Stimulated activated CD4-positive, alpha-beta T cell treated with anti-CD3 and anti-CD28 coated beads, Interleukin-1b, Interleukin-23, amount 100 ng/mL, for 1 hour (primary cell): ENCODE measurements at places on chromosomes 5 and 9.

DNA sequence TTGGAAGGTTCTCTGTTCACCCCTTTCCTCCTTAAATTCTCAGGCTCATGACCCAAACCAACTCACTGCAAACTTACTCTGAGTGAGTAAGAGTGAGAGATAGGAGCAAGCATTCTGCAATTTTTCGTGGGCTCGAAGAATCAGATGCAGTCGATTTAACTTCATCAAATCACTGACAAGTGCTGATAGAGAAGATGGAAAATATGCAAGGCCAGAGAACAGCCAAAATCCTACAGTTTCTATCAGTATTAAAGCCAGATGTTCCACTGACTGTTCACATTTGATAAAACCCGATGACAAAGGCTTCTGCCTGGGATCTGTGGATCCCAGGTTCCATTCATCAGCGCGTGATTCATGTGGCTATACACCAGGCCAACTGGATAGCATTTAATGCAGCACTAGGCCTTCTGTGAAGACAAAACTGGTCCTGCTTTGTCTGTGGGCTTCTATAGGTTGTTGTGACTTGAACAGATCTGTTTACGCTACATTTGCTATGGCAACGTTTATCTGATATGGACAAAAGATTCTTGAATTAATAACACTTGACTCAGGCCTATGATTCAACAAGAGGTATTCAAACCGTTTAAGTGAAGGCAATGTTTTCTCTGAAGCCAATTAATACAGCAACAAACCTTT, 251.2 kb downstream of the NFIB start:
- DNase-seq, result no peak

DNA sequence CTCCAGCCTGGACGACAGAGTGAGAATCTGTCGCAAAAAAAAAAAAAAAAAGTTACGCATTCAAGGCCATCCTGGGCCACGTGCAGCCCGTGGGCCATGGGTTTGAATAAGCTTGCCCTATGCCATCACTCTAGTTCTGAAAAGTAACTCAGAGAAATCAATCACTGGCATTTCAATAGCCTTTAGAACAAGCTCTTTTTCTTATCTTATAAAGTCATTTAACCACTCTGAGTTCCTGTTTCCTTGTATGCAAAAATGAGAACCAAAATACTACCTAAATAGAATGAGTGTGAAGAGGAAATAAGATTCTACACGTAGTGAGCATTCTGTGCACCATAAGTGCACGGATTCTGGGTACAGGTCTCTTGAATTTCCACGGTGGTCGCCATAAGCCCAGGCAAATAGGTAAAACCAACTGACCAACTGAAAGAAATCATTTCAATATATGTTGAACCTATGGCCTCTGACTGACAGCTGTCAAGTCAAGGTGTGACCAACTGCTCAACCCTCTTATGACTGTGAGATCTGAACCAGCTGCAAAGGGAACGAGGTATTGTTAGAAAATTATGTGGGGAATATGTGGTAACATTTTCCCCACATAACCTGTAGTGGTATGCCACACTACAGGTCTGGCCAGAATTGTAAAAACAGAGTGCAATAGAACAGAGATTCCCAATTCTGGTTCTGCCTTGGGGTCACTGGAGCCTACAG, 143.9 kb upstream of the LHFPL2 start:
- DNase-seq, result no peak

DNA sequence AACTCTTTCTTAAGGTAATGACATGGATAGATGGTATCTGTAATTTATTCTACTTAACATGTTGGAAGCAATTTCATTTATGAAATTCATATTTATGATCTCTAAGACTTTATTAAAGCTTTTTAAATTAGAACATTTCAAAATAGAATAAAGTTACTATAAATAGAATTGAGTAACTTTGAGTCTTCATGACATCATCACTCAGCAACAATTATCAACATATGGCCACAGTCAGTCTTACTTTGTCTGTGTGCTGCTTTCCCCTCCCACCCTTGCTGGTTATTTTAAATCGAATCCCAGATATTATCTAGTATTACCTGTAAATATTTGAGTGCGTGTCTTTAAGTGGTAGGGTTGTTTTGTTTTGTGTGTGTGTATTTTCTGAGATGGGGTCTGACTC, 65.2 kb downstream of the IPO11 start:
- no peak for DNase-seq

- DNase-seq, result no peak
These were observed 545.2 kb downstream of the CSNK1G3 start for GRCh38 chr5:124056991-124057723.

DNA sequence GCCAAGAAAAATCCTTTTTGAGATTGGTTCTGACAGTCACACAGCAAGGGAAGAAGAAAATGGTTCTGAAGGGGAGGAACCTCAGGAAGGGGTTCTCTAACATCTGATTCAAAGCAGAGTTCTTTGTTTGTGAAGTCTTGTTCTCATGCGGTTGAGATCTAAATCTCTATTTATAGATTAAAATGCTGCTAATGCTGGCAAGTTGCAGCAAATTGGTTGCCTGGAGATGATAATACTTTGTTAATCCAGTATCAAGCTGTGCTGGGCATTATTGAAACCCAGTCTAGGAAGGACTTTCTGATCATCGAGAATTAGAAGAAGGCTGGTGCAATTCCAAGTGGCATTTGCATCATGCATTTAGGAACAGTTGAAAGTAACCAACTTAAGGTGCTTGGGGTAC, 34.0 kb upstream of the SLC28A3 start:
- DNase-seq, result no peak

GRCh38 chr5:155080721-155081120, 67.2 kb downstream of the KIF4B start:
- no peak for DNase-seq

- DNase-seq, result no peak
These were observed 4.7 kb downstream of the SLC27A4 start for GRCh38 chr9:128344931-128345605.

DNA sequence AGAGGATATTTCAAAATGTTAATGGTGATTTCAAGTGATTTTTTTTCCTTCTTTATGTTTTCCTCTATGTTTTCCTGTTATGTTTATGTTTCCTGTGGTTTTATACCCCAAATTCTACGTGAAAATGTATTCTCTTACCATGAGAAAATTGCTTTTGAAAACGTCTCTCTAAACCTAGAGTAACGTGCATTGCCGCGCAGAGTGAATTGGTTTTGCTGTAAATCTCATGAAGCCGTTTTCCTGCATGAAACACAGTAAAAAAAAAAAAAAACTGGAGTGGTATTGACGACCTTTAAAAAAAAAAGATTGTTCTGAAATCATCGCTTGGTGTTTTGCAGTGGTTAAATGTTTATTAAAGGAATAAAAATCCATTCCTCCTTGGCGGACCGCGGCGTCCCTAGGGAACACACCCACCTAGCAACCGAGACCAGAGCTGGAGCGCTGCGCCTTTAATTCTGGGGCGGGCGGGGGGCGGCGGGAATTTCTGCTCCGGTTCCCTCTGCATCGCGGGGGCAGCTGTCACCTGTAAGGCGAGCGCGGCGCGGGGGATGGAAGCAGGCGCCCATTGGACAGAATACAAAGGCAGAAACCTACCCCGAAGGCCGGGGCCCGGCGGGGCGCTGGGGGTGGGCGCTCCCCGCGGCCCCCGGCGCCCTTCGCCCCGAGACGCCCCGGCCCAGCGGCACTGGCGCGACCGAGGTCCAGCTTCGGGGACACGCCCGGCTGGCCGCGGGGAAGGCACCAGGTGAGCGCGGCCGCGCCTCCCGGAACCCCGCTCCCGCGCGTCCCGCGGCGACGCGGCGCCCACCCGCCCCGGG, at the start of gene SOWAHA:
Gene SOWAHA (plus strand): TSS at position 522 of the 818 bp plus-strand sequence. CDS start 320 bp downstream, outside the sequence.
- DNase-seq, result no peak

- DNase-seq, result no peak
These were observed 4.3 kb downstream of the RPL12 start for GRCh38 chr9:127446713-127447415.

DNA sequence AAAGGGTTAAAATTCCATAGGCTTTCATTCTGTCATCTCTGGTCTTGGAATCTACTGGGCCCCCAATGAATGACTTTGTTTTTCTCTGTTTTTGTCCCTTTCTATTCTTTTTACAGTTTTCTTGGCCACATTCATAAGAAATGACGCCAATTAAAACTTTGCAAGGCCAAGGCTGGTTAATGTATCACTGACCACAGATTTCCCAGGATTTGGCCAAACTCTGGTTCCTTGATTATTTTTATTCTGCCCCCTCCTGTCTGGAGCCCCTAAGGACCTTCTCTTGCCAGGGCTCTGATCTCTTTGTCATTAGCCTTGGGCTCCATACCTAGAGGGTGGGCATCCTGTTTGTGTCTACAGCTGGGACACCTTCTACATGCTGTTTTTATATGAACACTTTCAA, 388.9 kb upstream of the PAPPA start:
- DNase-seq, result no peak

DNA sequence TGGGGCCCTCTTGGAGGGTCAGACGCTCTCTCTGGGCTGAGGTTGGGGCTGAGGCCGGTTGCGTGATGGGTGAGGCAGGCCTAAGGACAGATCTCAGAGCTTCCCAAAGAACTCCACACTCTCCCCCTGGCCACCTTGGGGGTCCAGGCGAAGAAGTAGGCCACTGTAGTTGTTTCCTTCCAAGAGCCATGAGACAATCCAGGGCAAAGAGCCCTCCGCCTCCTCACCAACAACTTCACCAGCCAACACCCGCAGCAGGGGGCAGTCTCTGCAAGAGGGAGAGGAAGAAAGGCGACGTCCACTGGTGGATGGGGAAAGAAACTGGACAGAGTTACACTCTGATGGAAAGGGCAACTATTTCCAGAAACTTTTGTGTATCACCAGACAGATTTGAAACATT, 10.7 kb downstream of the SLC35A4 start:
- DNase-seq, result no peak

- no peak for DNase-seq
These were observed 5.5 kb upstream of the TNIP1 start for GRCh38 chr5:151086192-151086869.

GRCh38 chr5:110194191-110194590, 504.5 kb downstream of the MAN2A1 start:
- no peak for DNase-seq

DNA sequence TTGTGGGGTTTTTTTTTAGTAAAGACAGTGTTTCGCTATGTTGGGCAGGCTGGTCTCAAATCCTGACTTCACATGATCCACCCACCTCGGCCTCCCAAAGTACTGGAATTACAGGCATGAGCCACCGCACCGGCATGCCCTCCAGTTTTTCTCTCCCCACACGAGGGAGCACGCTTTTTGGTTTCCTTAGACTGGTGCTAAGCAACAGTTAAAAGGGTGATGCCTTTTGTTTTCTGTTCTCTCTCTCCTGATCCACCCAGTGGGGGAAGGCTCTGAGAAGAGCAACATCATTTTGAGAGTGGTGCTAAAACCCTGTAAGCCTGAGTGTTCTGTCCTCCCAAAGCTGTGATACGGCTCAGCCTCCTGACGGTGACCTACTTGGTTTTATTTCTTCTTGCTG, 146.6 kb downstream of the MAN2A1 start:
- DNase-seq, result no peak

- no peak for DNase-seq
These were observed 205.2 kb upstream of the ZNF608 start for GRCh38 chr5:124951661-124952060.

- DNase-seq, result no peak
These were observed 56.4 kb downstream of the PFDN1 start for GRCh38 chr5:140246378-140247122.

DNA sequence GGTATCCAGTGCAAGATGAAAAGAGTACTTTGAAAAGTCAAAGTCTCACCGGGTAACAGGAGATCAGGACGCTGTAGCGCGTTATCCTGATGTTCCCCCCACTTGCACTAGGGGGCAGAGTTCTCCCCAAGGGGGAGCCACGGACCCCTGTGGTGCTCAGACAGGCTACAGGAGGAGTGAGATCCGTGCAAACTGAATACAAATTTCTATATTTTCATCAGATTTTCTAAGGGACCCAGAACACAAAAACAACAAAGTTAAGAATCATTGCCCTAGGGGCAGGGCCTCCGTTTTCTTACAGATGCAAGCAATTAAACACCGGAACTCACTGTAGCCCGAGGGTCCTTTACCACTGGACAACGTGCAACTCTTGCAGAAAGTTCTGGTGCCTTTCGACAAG, 2.0 kb downstream of the MYO10 start:
- no peak for DNase-seq

DNA sequence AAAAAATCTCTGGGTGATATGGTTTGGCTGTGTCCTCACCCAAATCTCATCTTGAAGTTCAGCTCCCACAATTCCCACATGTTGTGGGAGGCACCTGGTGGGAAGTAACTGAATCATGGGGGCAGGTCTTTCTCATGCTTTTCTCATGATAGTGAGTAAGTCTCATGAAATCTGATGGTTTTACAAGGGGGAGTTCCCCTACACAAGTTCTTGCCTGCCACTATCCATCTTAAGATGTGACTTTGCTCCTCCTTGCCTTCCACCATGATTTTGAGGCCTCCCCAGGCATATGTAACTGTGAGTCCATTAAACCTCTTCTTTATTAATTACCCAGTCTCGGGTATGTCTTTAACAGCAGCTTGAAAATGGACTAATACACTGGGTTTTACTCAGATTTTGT, 513.9 kb downstream of the TLE4 start:
- DNase-seq, result no peak

DNA sequence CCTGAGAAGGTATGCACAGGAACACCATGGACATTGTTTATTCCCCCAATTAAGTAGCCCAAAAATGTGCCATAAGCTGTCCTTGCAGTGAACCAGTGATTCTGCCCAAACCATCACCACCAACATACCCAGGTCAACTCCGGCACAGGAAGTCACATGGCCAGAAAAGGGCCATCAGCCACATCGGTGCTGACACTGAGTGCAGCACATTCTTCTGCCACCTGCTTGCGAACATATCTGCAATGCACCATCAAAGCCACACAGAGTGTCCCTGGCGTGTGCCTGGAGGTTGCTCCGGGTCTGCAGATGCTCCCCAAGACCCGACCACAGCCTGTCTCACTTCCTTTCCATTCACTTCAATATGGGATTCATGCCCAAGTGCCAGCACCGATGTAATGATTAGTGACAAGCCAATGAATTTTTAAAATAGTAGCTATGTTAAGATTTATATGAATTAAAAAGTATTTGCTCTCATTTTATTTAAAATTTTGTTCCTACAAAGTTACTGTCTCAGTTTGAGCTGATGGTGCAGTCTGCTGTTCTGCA, 37.6 kb downstream of the SYK start:
- DNase-seq, result no peak

DNA sequence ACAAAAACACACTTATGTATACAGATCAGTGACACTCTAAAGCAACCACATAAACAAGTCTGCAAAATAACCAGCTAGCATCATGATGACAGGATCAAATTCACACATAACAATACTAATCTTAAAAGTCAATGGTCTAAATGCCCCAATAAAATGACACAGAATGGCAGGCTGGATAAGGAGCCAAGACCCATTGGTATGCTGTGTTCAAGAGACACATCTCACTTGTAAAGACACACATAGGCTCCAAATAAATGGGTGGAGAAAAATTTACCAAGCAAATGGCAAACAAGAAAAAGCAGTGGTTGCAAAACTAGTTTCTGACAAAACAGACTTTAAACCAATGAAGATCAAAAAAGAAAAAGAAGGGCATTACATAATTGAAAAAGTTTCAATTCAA, 26.0 kb downstream of the GAPT start:
- no peak for DNase-seq

DNA sequence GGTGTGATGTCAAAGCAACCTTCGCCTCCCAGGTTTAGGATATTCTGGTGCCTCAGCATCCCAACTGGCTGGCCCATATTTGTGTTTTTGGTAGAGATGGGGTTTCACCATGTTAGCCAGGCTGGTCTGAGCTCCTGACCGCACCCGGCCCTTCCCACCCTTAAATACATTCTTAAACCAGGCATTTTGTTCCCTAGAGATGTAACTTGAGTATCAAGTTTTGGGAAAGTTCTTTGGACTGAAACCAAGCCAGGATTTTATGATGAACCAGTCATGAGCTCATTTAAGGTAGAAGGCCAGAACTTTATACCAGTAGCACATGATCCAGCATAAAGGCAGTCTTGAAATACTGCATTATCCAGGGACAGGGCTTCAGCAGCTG, 3.5 kb downstream of the RPL7A start:
- DNase-seq, result no peak
